NCI-H510A treated with DMSO at 0.1 percent for 48 hours (cell line): ENCODE measurements at places on chromosomes 12 and 14.

GRCh38 chr12:46109343-46110222 lies 119.2 kb upstream of the SCAF11 start:
- DNase-seq: no peak

DNA sequence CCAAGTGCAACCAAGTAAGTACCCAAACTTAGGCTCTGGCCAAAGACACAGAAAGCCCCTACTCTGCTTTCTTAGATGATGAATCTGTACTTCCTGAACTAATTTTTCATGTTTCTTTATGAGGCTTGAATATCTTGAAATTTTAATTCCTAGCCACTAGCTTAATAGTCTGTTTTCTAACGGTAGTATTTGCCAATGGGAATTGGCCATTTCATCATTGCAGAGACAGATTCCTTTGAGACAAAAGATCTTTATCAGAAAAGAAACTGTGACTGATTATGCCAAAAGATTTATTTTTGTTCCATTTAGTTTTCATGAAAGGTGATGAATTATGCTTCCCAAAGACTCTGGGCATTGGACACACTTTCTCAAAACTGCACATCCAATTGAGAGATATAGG lies 48.7 kb downstream of the DAD1 start:
- DNase-seq: no peak

GRCh38 chr12:9605483-9605882 lies 2.2 kb downstream of the KLRB1 start:
- DNase-seq: no peak

DNA sequence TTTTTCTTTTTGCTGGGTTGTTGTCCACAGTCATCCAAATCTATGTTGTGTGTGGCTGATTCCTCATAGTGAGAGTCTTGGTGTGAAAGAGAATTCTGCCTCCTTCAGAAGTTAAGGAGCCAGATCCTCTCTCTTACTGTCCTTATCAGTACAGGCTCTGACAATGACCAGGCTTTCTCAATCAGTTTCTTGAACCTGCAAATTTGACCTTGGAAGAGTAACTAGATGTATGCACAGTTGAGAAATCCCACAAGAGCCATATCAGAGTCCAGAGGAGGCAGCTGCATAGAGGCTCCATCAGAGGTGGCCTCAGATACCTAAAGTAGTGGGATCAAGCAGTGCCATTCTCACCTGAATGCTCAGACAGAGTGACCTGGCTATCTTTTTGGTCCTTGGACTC lies 5.5 kb upstream of the GALC start:
- DNase-seq: no peak

GRCh38 chr12:31002999-31003398 lies 70.7 kb upstream of the DDX11 start:
- no peak for DNase-seq

DNA sequence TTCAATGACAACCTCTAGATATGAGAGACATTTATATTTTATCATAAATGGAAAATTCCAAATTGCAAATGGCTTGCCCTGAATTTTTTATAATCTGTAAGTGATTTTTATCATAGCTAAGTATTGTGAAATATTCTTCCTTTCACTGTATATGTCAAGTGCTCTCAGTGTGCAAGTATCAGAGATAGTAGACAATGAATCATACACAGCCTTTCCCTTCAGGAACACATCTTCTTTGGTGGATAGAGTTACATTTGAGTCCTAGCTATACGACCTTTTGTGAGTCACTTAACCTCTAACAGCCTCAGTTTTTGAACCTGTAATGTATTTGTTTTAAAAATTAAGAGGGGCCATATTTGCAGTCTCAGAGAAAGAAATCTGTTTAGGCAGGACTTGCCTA lies 350.7 kb upstream of the SEL1L start:
- no peak for DNase-seq

DNA sequence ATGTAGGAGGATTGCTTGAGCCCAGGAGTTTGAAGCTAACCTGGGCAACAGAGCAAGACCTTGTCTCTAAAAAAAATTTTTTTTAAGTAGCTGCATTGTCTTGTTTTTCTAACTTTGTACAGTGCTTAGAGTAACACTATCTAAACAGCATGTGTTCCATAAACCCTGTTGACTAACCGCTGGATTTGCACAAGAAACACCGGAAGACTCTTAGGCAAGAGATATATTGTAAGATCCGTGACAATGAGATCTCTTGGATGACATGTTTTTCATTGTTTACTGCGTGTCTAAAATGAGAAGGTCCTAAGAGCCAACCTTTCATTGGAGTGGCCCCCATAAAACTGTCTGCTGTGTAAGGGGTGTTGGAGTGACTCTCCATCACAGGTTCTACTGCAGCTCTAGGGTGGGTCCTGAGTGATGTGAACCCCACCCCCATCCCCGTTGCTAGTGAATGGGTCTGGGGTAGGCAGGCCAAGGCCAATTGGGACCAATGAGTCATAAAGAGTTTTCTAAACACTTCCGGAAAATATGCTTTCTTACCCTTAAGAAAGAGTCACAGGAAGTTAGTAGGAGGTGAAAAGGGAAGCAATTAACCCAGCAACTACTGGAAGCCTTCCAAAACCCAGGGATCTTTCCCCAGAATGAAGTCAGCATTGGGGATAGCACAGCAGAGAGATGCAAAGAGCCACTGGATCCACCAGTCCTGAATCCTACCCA lies 24.3 kb upstream of the PCNX1 start:
- no peak for DNase-seq

DNA sequence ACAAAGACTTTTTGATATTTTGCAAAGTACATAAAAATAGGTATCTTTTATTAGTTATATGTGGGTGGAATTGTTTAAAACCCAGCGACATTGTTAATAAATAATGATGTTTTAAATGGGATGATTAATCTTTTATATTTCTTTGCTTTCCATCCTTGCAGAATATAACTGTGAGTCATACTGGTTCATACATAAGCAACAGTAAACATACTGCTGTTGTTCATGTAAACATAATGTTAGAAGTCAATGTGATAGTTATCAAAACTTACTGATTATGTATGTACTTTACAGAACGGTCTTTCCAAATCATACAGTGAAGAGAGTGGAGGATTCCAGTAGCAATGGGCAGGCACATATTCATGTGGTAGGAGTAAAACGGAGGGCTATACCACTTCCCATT lies 119.8 kb downstream of the ARID2 start:
- no peak for DNase-seq

GRCh38 chr14:47284283-47284682 lies 391.1 kb downstream of the MDGA2 start:
- DNase-seq: no peak

GRCh38 chr14:55572578-55572977 lies 7.4 kb upstream of the KTN1 start:
- peak; percentile 39 for DNase-seq

DNA sequence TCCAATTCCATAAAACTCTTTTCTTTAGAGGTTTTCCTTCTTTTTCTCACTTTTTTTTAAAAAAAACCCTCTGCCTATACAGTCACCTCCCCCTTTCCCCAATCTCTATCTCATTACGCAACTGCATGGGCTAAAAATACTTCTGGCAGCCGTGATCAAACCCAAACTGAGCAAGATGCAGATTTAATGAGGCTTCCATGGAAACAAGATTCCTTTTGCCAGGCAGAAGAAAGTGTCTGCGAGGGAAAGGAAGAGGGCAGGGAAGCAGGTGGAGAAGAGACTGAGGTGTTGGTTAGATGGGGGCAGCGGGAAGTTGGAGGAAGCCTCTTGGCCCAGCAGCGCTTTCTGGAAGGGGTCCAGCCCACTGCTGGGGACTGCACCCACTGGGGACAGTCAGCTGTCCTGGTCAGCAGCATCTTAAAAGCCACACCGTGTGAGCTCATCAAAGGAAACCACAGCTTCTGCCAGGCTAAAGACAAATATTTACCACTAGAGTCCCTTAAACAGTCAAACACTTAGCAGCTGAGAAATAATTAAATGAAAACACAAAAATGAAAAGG lies 90.4 kb downstream of the SLC8A3 start:
- peak; percentile 67 for DNase-seq

- no peak for DNase-seq
Observed at GRCh38 chr14:103984196-103984595, 41.9 kb upstream of the RD3L start.

- no peak for DNase-seq
Observed at GRCh38 chr12:77696183-77696582, 134.5 kb upstream of the NAV3 start.

DNA sequence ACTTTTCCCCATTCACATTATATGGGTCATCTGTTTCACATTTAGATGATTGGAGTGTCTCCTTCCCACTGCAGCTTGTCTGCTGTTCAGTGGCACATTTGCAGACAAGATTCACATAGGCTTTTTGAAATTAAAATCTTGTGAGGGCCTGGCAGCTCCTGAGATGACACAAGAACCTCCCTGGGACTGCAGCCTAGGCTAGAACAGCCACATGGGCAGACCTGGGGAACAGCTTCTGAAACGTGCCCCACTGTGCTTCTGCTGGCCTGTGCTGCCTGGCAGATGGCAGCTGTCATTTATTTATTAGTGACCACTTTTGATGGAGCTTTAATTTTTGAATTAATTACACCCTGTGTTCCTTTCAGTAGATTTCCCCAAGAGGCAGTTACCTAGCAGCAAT lies 137.4 kb downstream of the GRIP1 start:
- no peak for DNase-seq

GRCh38 chr14:70708717-70709570 lies 67.2 kb downstream of the TTC9 start:
- peak; percentile 42 for DNase-seq

GRCh38 chr12:12817616-12818015 lies 4.5 kb downstream of the DDX47 start:
- no peak for DNase-seq

- DNase-seq: no peak
Observed at GRCh38 chr12:53048780-53049401, 974 bp upstream of the TNS2 start.

DNA sequence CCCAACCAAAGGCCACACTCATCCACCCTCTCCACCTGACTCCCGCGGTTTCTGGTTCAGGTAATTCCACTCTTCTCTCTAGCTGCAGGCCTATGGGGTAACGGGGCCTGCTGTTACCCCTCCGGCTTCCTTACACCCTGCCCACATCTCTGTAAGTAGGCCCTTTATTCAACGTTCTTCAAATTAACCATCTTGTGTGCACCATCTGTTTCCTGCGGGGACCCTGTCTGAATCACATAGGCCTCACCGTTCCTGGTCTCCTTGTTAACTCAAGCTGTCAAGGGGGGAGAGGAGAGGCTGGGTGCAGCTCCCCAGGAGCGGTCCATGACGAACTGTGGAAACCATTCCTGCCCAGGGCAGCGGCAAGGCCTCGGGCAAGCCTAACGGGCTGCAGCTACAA lies 9.3 kb upstream of the DLK1 start:
- no peak for DNase-seq

- DNase-seq: no peak
Observed at GRCh38 chr14:33917661-33918060, 33.2 kb downstream of the EGLN3 start.

DNA sequence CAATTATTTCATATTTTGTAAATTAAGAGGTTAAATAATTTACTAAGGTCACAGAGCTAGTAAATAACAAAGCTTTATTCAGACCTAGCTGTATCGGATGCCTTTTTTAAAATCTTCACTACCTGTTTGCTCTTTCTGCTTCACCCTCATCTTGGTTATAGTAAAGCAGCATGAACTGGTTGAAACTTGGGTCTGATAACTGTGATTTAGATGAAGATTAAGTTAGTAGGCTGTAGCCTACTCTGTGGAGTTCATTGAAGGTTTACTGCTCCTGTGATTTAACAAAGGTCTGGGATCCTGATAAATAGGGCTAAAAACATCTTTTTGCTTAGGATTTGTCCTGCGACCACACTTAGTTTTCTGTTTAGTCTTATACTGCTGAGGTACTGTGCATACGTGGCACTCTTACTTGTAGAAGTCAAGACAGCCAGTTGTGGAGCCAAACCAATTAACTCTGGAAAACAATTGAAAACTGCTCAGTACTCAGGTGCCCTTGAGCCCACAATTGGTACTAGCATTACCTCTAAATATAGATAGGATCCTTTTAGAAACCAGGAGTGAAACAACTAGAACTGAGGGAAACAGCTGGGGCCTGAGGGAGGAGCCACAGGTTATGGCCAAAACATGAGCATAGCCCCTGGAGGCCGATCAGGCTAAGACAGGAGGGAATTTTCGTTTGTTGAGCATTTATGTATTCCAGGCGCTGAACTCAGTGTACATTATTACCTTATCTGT lies 2.3 kb downstream of the SPATS2 start:
- peak; percentile 69 for DNase-seq

- DNase-seq: no peak
Observed at GRCh38 chr14:95182379-95182778, 25.1 kb upstream of the DICER1 start.

DNA sequence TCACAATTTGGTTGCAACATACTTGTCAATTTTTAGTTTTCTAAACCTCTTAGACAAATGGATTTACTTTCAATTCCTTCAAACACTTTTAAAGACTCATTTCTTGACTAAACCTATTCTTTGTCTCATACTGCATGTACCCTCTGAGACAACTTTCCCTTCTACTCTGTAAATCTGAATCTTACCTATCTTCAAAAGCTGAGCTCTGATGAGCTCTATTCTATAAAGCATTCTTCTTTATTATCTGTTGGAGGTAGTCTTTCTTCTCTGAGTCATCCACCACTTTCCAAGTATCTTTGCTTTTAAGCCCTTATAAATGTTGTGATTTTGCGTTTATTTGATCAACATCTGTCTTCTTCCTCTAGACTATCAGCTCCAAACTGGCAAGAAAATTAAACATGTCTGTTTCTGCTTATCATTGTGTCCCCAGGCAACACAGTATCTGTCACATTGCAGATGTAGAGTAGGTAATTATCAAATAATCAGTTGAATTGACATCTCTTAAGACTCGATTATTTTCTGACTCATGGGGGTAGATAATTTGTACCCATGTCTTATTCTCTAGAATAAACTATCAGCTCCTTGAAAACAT lies 265.6 kb upstream of the FAR2 start:
- DNase-seq: no peak
